Activated CD4-positive, alpha-beta T cell treated with anti-CD3 and anti-CD28 coated beads, Interleukin-2, amount 10 ng/mL, durations not matched to agents 24 days and 14 days (primary cell): ENCODE measurements at places on chromosomes 5 and 9.

GRCh38 chr9:18485714-18486113 lies 11.8 kb downstream of the ADAMTSL1 start:
- no peak overlapping the region for H3K27ac ChIP-seq
- no peaks in the 10 kb centered on the region for H3K27me3 ChIP-seq
- H3K4me1 ChIP-seq = no peaks in the 10 kb centered on the region
- no peak for DNase-seq
- no peak overlapping the region for H3K4me3 ChIP-seq
- H3K36me3 ChIP-seq = no peaks in the 10 kb centered on the region

GRCh38 chr9:135014311-135015010 lies 73.0 kb upstream of the OLFM1 start:
- no peak overlapping the region for H3K4me3 ChIP-seq
- H3K4me1 ChIP-seq = peaks cover 2% of the 10 kb centered on the region
- H3K27me3 ChIP-seq = no peaks in the 10 kb centered on the region
- no peak overlapping the region for H3K27ac ChIP-seq
- DNase-seq = no peak

DNA sequence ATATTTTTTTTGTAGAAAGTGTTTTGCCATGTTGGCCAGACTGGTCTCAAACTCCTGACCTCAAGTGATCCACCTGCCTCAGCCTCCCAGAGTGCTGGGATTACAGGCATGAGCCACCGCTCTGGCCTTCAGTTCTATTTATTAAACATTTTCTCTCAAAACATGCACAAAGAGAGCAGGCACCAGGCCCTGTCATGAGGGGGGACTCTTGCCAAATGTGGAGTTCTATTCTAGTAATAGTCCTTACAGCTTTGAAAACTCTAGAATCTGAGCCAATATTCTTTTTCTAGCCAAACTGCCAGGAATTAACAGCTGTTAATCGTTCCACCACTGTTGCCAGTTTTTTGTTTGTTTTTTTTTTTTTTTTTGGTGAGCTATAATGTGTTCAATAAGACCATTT lies 124.6 kb downstream of the TARS1 start:
- H3K4me3 ChIP-seq = no peak overlapping the region
- H3K4me1 ChIP-seq = no peaks in the 10 kb centered on the region
- no peak overlapping the region for H3K27ac ChIP-seq
- H3K36me3 ChIP-seq = no peaks in the 10 kb centered on the region

- no peaks in the 10 kb centered on the region for H3K27me3 ChIP-seq
- peak overlapping the region; percentile 51 for H3K27ac ChIP-seq
- H3K4me1 ChIP-seq = peaks cover 67% of the 10 kb centered on the region
- H3K4me3 ChIP-seq = peak overlapping the region; percentile 75
These were observed 70.5 kb downstream of the PIK3R1 start for GRCh38 chr5:68285851-68286611.

DNA sequence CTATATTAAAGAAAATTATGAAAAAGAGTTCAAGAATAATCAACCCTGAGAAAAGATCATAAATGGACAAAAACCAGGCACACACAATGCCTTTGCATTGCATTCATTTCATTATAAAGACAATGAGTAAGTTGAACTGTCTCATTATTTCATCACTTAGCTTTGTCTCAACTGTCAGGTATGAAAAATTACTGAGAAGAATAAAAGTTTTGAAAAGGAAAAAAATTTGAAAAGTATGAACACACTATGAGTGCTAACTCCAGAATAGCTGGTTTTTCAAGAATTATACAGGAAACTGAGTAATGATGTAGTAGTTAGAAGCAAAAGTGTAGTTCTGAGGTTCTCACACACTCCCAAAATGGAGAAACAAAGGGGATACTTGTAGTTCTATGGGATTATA lies 16.3 kb upstream of the ANXA1 start:
- peaks cover 25% of the 10 kb centered on the region for H3K4me1 ChIP-seq
- no peak overlapping the region for H3K4me3 ChIP-seq
- H3K27me3 ChIP-seq = no peaks in the 10 kb centered on the region
- DNase-seq = no peak
- no peaks in the 10 kb centered on the region for H3K36me3 ChIP-seq
- no peak overlapping the region for H3K27ac ChIP-seq

- no peak overlapping the region for H3K27ac ChIP-seq
- no peaks in the 10 kb centered on the region for H3K36me3 ChIP-seq
- no peak for DNase-seq
These were observed 4.4 kb upstream of the ZDHHC11 start for GRCh38 chr5:854966-855743.

- H3K36me3 ChIP-seq = peaks cover 57% of the 10 kb centered on the region
- H3K27ac ChIP-seq = no peak overlapping the region
- H3K27me3 ChIP-seq = no peaks in the 10 kb centered on the region
- DNase-seq = no peak
- H3K4me1 ChIP-seq = peaks cover 43% of the 10 kb centered on the region
- H3K4me3 ChIP-seq = no peak overlapping the region
These were observed 14.5 kb downstream of the ANP32B start for GRCh38 chr9:97997330-97998276.

GRCh38 chr5:173324115-173325001 lies 3.9 kb downstream of the STC2 start:
- peak; percentile 77 for DNase-seq
- peak overlapping the region; percentile 39 for H3K27ac ChIP-seq
- no peaks in the 10 kb centered on the region for H3K27me3 ChIP-seq
- H3K4me3 ChIP-seq = peak overlapping the region; percentile 99
- peaks cover 77% of the 10 kb centered on the region for H3K36me3 ChIP-seq
- peaks cover 38% of the 10 kb centered on the region for H3K4me1 ChIP-seq
